ENCODE measurements at places on chromosomes 1 and 21.

DNA sequence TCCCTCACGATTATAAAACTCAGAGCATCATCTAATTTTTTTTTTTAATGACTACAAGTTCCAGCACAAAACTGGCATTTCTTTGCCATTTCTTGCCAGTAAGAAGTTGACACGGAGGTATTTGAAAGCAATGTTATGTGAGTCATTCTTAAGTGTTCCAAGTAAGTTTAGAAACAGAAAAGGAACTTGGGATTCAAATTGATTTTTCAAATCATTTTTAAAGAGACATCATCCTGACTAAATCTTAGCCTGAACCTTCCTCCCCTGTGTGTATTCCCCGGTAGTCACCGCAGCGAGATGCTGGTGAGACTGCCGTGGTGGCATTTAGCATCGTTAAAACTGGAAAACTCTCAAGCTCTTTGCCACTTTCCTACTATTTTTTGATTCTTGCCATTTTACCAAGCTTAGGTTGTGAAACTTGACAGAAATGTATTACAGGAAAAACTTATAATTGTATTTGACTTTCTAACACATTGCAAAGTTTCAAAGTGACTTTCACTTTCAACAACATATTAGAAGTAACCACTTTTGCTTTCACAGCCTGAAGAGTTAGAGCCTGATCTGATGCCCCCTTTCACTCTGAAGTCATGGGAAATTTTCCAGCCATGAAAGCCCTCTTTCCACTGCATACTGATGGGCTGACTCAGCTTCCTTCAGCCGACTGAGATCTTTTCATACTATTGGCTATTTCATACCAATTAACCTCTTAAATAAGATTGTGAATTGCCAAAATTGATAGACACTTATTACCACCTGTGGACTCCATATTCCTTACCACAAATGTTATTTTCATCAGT, 61.4 kb downstream of the OLFML2B start:
- DNase-seq: no peak

DNA sequence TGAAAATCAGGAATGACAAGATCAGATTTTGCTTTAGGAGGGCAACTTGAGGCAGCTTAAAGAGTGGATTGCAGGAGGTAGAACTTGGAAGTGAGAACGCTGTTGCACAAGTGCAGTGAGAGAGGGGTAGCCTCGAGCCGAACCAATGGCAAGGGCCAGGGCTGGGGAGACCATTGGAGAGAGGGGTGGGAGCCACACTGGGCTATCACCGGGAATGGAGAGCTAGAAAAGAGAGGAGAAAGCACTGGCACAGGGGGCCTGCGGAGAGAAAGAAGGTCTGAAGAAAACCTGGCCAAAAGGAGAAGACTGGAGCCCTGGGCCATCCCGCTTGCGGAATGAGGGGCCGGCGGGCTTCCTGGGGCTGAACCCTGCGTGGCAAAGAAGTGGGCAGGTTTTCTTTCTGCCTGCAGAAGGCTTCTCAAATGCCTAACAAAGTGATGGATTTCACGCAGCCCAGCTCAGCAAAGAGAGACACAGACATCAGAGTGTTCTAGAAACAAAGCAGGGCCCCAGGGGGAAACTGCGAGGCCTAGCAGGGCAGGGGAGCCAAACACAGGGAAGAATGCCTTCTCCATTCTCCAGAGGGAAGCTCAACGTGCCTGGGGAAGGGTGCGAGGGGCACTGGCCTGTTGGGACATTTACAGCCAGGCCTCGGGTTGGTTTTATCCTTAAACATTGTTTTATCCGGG, 1.2 kb upstream of the SLC37A1 start:
- no peak for DNase-seq

- no peak for DNase-seq
These were observed 67.3 kb upstream of the KCNJ6 start for GRCh38 chr21:37983336-37984095.

DNA sequence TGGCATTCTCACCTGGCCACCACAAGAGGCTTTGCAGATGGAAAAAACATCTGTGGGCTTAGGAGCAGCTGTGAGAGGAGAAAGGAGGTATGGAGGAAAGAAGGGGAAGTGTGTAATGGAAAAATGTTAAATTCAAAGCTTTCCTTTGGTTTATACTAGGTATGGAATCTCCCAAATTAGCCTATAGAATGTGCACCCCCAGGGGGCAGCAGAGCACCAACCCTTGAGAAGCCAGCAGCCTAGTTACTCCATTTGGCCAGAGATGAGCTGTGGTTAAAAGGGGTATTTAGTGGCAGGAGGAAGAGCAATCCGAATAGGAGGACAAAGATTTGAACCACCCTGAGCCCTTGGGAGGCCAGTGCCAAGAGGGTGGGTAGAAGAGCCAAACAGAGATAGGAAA, 97.5 kb upstream of the CTTNBP2NL start:
- no peak for DNase-seq

DNA sequence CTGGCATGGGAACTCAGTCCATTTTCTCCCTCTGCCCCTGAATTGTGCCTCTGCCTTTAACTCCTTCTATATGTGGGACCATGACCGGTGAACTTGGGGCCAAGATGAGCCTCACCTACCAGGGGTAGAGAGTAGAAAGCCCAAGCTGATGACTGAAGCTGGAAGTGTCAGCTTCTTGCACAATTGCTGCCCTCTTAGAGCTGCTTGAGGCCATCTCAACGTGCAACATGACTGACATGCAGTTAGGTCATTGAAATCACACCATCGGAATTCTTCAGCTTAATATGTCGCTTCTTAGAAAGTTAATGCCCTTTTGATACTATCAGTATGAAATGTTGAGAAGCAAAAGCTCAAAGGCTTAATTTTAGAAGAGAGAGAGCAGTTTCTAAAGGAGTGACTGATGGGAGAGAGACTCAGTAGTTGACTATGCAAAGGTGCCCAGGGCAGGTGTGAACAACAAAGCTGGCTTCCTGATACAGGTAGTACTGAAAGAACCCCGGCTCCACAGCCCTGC, 89.4 kb upstream of the UBE2U start:
- DNase-seq: no peak

DNA sequence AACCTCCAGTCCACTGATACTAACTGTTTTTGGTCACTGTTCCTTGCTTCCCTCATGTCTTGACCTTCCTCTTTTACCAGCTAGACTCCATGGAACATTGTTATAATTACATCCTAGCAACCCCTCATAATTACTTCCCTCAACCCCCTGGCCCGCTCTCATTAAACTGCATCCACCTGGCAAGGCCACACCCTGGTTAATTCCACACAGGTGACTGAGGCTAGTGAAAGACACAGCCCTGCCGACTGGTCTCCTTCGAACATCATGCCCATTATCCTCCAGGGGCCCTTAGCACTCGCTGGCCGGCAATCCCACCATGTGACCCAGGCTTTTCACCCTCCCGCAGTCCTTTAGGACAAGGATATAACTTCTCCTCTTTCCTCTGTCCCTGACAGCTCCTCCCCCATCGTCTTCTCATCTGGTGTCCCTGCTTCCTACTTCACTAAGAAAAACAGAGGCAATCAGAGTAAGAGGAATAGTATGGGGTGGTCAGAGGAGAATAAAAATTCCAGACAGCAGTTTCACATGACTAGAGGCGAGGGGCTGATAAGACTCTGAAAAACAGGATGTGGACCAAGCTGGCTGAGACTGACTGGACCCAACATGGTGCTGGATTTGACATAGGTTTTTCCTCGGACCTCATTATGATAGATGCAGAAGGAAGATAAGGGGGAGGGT, 8.8 kb upstream of the TENT5B start:
- no peak for DNase-seq

GRCh38 chr1:174964972-174965361, 34.8 kb upstream of the CACYBP start:
- no peak for DNase-seq

- DNase-seq: no peak
These were observed 530.7 kb upstream of the ADGRL2 start for GRCh38 chr1:81270051-81270450.

- no peak for DNase-seq
These were observed 192.7 kb upstream of the NFIA start for GRCh38 chr1:60889709-60890108.

DNA sequence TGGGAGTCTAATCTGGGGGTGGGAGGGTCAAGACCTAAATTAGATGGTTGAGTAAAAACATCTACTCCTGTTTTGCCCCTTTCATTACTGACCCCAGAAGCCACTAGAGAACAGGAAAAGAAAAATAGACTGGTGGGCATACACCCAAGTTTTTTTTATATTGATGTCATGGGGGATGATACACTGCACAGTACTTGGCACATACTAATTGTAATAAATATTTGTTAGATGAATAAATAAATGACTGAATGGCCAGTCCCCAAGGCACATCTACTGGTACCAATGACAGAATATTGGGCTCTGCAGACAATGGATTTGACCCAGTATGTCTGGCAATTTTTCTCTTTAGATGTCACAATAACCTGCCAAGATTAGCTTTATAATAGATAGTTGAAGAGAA, 36.8 kb upstream of the PTBP2 start:
- DNase-seq: no peak

GRCh38 chr1:55443175-55443915, 228.2 kb upstream of the USP24 start:
- no peak for DNase-seq

- DNase-seq: no peak
These were observed 64.7 kb upstream of the NGF start for GRCh38 chr1:115402753-115403184.
